MG63 (cell line): ENCODE measurements at places on chromosomes 2 and 18. TPM values are rescaled to one million over a fixed set of nuclear protein-coding genes. Genes with fewer than 3 reads are reported as not detected.
A peak's percentile ranks its signal among the peaks of the same experiment; 100 is the strongest.

DNA sequence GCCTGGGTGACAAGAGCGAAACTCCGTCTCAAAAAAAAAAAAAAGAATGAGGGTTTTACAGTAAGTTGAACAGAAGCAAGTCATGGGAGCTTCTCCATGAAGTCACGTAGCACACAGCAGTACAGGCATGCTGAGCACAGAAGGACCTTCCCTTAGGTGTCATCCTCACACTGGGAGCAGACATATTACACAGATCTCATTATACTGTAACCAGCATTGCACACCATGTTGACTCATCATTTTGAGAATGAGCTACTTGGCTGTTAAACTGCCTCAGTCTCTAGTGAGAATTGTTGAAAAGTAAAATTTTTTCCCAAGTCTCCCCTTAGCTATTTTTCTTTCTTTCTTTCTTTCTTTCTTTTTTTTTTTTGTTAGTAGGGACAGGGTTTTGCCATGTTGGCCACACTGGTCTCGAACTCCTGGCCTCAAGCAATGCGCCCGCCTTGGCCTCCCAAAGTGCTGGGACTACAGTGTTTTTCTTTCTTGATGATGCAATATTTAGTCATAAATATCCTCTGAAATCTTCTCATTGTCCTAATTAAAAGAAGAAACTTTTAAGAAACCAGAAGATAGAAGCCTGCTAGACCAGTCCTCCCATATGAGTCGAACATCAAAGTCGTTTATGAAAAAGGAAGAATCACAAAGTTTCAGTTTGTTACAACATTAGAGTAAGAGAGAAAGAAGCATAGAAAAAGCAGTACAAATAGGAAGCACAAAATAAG is 37.9 kb upstream of the PPP1CB start:
- peak; percentile 12 for DNase-seq

DNA sequence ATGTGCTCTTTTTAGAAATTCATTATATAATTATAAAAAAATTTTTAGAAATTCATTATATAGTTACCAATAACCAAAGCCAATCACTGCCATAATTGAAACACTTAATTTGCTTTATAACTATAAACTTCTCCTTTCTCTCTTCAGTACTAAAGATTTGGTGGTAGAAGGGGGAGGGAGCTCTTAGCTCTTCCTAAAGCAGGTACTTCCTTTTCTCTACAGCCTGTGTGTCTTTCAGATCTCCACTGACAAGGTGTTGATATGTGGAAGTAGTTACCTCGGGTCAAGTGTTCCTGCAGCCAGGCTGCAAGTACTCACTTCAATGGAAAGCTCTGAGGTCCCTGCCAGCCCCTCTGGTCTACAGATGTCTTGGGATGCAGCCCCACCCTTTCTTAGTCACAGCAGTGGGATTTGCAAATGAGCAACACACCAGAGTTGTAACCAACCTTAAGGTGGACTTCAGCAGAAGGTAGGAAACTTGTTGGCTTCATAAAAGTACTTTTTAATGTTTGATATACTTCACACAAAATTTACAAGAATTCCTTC is 690.0 kb downstream of the ARHGAP15 start:
- peak; percentile 23 for DNase-seq

GRCh38 chr18:60654298-60654697 is 281.7 kb upstream of the MC4R start:
- DNase-seq = no peak

GRCh38 chr18:32310774-32311173 is 120.9 kb downstream of the MEP1B start:
- DNase-seq = no peak

- DNase-seq = no peak
Measured at GRCh38 chr2:212596688-212597087, 58.1 kb upstream of the ERBB4 start.

The IL1F10 gene
- not detected in 2 replicates for total RNA-seq

The NLRC4 gene
- not detected in 2 replicates for total RNA-seq

The NT5C1B gene
- total RNA-seq = not detected in 2 replicates
